ENCODE measurements at places on chromosomes 1 and 21.

DNA sequence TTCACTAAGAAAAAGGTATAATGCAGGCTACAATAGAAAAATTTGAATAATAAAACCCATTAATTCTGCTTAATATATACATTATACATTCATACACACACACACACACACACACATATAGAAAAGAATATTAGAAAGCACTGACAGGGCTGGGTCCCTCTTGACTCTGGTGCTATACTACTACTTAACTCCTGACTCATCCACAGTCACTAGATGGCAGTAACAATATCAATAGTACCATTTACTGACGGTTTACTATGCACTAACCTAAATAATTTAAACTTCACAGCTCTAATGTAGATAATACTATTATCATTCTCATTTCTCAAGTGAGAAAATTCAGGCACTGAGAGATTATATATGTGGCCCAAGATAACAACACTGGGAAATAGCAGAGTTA is 87.5 kb downstream of the COP1 start:
- no peak for DNase-seq

GRCh38 chr1:45554198-45554597 is 3.6 kb downstream of the AKR1A1 start:
- DNase-seq: no peak

DNA sequence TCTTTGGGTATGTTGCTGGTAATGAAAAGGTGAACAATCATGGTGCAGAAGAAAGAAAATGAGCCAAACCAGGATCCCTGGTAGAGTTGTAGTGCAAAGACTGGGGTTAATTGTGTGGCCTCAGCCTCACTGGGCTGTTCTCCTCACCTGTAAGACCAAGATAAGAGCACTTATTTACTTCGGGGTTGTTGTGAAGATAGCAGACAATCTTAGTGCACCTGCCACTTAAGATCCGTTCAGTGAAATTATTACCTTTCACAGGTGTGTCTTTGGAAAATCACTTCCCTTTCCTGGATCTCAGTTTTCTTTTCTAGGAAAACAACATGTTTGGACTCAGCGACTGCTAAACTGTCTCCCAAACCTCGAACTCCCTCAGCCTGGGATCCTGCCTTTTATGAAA is 1.3 kb upstream of the FGGY start:
- DNase-seq: no peak

DNA sequence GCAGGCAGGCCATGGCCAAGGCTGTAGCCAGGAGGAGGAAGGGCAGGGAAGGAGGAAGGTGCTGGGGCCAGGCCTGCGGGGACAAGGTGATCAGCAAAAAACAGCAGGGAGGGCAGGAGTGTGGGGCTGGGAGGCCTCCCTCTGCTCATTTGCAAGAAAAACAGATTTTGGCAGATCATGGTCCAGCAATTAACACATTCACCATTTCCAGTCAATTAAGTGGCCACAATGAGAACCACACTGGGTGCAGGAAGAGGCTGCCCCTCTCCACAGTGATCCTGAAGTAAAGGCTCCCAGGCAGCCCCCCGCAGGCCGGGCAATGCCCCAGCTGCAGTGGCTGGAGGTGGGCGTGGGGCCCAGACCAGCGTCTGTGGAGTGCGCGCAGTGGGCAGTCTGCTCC is 54.6 kb downstream of the DMRTB1 start:
- no peak for DNase-seq

DNA sequence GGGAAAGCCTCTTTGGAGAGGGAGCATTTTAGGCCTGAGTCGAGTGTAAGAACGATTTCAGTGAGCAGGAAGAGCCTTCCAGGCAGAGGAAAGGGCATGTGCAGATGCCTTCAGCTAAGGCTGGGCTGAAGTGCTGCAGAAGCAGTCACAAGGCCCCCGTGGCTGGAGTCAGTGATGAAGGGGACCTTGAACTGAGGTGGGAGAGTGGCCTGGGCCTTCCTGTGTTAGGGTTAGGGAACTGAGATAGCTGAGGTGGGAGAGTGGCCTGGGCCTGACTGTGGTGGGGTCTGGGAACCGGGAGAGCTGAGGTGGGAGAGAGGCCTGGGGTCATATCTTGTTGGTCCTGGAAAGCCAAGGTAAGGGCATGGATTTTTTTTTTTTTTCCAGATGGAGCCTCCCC is 50.9 kb upstream of the ETV3 start:
- DNase-seq: no peak

GRCh38 chr1:199283794-199284193 is 645.0 kb downstream of the PTPRC start:
- DNase-seq: no peak

- DNase-seq: no peak
These were observed 26.1 kb upstream of the NMNAT2 start for GRCh38 chr1:183444243-183444642.

- no peak for DNase-seq
These were observed 15.3 kb upstream of the RNF187 start for GRCh38 chr1:228471762-228472398.

GRCh38 chr1:78501203-78501602 is 10.4 kb downstream of the PTGFR start:
- DNase-seq: no peak

GRCh38 chr1:12477936-12478611 is 139.9 kb downstream of the DHRS3 start:
- DNase-seq: no peak

DNA sequence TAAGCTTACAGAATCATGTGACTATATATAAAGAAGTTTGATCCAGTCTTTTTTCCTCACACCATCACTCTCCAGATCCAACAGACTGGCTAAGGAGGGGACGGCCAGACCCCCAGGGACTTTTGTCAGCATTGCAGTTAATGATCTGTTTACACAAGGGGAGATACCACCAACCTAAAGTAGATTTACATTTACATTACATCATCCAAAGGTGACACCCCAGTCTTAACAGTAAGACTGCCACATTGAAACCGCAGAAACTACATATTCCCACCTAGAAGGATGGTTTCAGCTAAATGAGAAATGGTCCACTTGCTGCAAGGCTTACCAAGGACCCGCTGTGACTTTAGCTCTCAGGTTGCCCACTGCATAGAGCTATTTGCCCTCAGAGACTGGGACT is 3.4 kb downstream of the RCAN1 start:
- DNase-seq: no peak

GRCh38 chr1:232386721-232387510 is 243.0 kb downstream of the SIPA1L2 start:
- no peak for DNase-seq

GRCh38 chr1:163876546-163876945 is 554.8 kb downstream of the NUF2 start:
- no peak for DNase-seq

DNA sequence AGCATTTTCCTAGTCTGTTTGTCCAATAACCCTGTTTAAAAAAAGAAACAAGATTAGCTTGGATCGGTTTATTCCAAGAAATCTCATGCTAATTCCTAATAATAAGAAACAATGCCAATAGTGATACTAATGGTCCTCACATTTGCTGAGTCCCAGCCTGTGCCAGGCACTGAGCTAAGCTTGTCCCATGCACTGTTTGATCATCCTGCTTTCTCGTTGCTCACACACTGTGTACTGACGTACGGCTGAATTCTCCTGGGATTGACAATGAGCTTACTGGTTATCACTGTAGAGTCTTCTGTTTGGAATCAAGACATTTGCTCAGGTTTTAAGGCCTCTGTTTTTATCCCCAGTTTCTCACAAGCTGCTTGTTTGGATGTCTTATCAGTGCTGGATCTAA is 71.1 kb downstream of the CACNA1E start:
- no peak for DNase-seq

Data from activated T-cell treated with anti-CD3 and anti-CD28 coated beads for 48 hours (primary cell).